ENCODE measurements at places on chromosomes 16 and 17.

DNA sequence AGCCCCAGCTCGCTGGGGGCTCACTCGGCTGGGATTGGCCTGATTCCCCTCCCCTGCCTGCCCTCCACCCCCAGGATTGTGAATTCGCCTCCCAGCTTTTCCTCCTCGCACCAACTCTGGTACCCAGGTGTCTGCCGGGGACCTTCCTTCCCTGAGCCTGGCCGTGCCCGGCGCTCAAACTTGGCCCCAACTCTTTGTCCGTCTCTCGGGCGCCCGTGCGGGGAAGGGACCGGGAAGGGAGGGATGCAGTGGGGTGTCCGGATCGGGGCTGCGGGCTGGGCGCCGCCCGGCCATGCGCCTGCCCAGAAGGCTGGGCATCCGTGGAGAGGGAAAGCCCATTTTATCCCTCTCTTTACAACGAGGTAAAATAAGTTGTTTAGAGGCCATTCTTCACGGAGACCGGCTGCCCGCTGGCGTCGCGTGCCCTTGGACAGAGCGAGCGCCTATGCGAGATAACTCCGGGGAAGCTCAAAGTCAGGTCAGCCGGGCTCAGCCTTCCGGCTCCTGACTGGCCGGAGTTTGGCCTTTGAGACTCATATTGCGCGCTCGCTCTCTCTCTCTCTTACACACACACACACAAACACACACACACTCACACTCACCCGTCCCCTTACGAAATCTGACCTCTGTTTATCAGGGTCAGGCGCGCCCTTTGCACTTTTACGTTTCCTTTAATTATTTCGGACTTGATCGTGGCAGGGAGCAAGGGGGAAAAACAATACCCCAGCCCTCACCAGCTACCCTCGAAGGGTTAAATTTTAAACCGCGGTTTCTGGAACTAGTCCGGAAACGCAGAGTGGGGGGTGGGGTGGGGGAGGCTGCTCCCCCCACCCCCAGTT, 774 bp upstream of the MAF start:
- DNase-seq: no peak

GRCh38 chr17:29825604-29826003, 104.4 kb downstream of the SSH2 start:
- DNase-seq: no peak

- no peak for DNase-seq
These were observed 11.7 kb downstream of the ABAT start for GRCh38 chr16:8686031-8686621.

DNA sequence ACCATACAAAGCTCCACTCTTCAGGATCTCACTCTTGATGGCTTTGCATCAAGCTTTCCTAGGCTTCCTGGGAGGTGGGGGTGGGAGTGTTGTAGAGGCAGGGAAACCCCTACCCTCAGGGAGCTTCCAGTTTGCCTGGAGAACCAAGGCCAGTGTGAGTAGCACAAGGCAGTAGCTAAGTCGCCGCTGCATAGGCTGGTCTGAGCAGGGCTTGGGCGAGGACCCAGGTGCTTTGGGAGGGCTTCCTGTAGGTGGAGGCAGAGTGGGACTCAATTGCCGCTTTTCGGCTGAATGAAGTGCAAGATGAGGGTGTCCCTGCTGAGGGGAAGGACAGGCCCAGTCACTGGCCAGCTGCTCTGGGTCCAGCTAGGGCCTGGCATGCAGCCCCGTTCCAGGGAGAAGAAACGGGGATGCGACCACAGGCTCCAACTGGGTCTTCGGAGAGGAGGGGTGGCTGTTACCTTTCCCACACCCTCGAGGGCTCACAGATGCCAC, 3.9 kb downstream of the CD79B start:
- DNase-seq: no peak

- DNase-seq: no peak
These were observed 8.2 kb downstream of the ADCY7 start for GRCh38 chr16:50274326-50275097.

DNA sequence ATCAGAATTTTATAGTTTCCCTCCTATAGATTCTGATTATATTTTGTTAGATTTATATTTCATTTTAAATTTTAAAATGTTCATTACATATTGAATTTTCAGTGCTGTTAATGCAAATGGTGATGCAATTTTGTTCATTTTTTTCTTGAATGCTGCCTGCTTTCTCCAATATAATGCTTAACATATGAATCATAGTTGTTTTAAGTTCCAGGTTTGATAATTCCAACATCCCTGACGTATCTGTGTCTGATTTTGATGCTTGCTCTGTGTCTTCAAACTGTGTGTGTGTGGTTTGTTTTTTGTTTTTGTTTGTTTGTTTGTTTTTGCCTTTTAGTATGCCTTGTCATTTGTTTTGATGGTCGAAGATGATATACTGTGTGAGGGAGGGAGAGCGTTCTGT, 134.7 kb upstream of the ELAC2 start:
- no peak for DNase-seq

GRCh38 chr17:34171245-34171818, 83.8 kb upstream of the CCL2 start:
- DNase-seq: peak; percentile 31

DNA sequence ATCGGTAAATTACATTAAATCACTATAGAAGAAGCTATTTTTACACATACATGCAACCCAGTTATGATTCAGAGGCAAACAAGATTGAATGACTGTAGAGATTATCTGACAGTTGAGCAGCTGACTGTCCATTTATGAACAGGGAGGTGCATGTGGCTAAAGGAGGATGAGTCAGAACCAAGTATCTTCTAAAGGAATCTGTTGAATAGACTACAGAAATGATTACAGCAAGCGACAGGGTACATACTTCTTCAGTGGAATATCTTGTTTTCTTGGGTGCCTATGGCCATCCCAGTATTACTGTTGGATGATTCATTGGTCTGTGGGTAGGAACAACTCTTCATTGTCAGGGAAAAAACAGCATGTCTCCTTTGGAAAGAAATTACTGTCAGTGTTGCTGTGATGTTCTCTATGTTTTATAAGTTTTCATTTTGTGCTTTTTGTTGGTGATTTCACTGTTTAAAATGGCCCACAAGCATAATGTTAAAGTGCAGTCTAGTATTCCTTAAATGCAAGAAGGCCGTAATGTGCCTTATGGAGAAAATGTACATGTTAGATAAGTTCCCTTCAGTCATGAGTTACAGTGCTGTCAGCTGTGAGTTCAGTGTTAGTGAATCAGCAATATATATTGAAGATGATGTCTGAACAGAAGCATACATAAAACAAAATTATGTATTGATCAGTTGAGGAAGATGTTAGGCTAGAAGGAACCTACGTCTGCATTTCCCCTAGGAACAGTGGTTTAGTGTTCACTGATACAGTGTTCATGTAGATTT, 27.0 kb downstream of the CBFB start:
- no peak for DNase-seq

GRCh38 chr16:86343027-86343795, 167.1 kb upstream of the FOXF1 start:
- DNase-seq: no peak

DNA sequence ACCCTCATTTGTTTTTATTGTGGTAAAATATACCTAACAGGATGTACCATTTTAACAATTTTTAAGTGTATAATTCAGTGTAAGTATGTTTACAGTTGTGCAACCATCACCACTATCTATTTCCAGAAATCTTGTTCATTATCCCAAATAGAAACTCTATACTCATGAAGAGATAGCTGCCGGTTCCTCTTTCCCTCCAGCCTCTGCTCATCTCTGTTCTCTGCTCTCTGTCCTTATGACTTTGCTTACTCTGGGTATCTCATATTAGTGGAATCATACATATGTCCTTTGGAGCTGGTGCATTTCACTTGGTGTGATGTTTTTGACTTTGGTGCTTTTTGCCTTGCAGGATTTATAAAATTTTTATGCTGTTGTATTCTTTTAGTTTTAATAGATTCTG, 19.4 kb downstream of the CYLD start:
- DNase-seq: no peak

DNA sequence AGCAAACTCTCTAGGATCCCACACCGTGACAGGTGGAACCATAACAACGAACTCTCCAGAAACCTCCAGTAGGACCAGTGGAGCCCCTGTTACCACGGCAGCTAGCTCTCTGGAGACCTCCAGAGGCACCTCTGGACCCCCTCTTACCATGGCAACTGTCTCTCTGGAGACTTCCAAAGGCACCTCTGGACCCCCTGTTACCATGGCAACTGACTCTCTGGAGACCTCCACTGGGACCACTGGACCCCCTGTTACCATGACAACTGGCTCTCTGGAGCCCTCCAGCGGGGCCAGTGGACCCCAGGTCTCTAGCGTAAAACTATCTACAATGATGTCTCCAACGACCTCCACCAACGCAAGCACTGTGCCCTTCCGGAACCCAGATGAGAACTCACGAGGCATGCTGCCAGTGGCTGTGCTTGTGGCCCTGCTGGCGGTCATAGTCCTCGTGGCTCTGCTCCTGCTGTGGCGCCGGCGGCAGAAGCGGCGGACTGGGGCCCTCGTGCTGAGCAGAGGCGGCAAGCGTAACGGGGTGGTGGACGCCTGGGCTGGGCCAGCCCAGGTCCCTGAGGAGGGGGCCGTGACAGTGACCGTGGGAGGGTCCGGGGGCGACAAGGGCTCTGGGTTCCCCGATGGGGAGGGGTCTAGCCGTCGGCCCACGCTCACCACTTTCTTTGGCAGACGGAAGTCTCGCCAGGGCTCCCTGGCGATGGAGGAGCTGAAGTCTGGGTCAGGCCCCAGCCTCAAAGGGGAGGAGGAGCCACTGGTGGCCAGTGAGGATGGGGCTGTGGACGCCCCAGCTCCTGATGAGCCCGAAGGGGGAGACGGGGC, 1.3 kb downstream of the SPN start:
- peak; percentile 29 for DNase-seq

GRCh38 chr17:2398655-2399571, 1.9 kb downstream of the MNT start:
- peak; percentile 24 for DNase-seq

DNA sequence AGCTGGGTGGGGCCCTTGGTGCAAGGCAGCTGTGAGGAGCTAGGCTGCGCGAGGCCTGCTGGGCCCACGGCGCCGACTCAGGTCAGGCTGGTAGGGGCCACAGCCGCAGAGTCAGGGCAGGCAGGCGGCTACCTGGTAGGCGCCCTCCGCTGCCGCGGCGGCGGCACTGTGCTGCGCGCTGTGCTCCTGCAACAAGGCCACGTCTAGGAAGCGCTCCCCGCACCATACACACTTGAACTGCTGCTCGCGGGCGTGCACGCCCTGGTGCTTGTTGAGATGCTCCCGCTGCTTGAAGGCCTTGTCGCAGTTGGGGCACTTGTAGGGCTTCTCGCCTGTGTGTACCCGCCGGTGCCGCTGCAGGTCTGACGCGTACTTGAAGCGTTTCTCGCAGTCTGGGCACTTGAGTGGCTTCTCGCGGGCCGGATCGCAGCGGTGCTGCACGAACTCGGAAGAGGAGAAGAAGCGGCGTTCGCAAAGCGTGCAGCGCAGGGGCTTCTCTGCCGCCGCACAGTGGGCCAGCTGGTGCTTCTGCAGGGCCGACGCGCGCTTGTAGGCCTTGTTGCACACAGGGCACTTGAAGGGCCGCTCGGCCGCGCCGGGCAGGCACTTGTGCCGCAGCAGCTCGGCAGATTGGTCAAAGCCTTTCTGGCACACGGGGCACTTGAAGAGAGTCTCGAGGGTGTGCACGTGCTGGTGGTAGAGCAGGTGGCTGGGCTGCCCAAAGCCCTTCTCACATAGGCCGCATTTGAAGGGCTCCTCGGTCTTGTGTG, 3.9 kb downstream of the ZNF319 start:
- DNase-seq: no peak

DNA sequence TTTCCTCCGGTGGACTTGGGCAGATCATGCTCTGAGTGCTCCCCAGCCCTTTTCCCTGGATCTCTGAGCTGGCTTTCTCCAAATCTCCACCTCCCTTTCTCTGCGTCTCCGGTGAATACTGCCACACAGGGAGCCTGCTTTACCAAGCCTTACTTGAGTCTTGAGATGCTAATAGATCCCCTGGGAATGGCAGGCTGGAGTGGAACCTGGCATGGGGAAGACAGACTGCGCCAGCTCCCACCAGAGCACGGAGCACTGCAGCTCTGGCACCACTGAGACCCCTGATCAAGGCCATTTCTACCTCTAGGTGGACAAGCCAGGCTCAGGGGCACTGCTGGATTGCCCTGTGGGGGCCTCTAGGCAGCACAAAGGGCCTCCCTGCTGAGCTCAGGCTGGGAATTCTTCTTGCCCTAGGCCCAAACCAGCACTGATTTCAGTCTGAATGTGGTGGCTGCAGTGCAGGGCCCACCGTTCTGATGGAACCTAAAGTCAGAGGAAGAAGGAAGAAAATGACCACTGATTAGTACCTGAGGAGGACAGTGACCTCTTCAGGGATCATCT, 74.3 kb upstream of the CRHR1 start:
- no peak for DNase-seq

DNA sequence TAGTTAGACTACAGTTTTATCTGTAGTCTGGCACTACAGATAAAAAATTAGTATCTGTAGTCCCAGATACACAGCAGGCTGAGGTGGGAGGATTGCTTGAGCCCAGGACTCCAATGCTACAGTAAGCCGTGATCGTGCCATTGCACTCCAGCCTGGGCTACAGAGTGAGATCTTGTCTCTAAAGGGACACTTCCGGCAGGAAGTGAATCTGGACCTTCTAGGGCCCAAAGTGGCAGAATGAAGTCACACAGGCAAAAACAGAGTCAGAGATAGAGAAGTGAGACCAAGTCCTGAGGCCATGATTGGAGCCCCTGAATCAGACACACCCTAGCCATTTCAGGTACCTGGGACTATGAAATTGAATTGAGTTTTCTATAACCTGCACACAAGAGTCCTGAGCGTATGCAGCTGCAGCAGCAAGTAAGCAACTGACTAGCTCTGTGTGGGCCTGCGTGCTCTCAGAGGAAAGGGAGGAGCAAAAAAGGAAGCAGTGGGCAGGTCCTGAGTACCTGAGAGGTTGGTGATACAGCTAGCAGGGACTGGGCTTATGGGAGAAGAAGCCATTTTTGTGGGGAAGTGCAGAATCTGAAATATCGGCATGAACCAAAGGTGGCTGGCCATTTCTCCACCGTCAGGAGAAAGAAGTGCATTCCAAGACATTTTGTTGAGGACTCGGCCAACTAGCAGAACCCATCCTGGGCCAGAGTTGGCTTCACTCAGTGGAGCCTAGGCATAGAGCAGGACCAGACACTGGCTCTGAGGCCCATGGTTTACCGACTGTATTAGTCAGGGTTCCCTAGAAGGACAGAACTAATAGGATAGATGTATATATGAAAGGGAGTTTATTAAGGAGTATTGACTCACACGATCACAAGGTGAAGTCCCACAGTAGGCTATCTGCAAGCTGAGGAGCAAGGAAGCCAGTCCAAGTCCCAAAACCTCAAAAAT, 27.2 kb upstream of the BRD7 start:
- DNase-seq: no peak

DNA sequence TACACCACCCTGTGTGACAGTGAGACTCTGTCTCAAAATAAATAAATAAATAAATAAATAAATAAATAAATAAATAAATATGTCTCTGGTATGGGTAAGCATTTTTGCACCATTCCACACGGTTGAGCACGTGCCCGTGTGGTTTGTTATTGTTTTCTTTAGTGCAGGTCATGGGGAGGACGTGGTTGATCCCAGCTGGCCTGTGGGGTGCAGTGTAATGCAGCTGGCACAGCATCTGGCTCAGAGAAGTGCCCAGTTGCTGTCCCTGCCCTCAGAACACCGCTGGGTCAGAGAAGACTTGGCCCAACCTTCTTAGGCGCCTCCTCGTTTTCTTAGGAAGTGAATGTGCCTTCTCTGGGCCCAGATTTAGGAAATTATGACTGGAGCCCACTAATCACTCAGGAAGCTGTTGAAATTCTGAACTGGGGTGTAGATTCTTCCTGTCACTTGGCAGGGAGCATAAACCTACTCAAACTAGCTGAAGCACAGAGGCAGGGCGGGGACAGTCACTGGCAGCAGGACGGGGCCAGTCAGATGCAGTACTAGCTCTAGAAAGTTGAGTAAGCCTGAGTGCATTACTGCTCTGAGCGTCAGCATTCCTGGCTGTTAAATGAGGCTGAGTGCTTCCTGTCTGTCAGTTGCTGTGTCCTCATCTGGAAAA, 85.9 kb downstream of the SNX29 start:
- no peak for DNase-seq
